Astrocyte (in vitro differentiated cells and primary cell): ENCODE measurements at places on chromosomes 4 and X. TPM values are rescaled to one million over a fixed set of nuclear protein-coding genes. Genes with fewer than 3 reads are reported as not detected.

DNA sequence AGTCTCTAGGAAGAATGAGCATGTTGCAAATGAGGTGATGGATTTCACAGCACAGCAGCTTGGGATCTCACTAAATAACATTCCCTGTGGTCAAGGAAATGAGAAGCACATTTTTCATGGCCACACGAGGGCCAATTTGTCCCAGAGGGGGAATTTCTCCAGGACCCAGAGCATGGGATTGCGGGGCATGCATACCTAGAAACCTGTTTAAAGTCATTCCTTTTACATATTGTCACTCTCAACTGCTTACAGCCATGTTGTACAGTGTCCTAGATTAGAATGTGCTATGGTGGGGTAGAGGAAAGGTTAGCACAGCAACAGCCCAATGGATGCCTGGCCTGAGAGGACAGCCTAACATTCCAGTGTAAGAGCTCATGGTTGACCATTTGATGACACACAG, 37.4 kb upstream of the NLGN4X start:
- DNase-seq, result no peak

- DNase-seq, result peak; percentile 46
These were observed 1.0 kb downstream of the SCD5 start for GRCh38 chr4:82797405-82798111.

MAP9 gene
- total RNA-seq, result 21.0 and 22.9 TPM in 2 replicates

DNA sequence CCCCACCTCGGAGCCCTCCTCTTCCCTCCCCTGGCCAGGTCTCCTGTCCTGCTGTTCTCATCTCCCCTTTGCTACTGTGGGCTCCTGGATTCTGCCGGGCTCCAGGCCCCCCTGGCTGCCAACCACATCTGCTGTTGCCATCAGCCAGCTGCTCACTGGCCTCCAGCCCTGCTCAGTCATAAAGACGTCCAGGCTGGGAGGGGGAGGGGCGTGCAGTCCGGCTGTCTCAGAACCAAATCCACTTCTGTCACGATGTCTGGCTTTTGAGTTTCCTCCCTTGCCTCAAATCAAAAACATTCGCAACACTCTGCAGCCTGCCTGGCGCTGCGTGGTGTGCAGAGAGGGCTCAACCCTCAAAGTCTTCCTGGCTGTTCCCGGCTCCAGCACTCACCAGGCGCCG, 7.1 kb downstream of the RASL11B start:
- DNase-seq, result no peak

- no peak for DNase-seq
These were observed 55.9 kb upstream of the RASSF6 start for GRCh38 chr4:73676136-73676535.

PUDP gene
- 18.4 and 21.8 TPM in 2 replicates for total RNA-seq

DNA sequence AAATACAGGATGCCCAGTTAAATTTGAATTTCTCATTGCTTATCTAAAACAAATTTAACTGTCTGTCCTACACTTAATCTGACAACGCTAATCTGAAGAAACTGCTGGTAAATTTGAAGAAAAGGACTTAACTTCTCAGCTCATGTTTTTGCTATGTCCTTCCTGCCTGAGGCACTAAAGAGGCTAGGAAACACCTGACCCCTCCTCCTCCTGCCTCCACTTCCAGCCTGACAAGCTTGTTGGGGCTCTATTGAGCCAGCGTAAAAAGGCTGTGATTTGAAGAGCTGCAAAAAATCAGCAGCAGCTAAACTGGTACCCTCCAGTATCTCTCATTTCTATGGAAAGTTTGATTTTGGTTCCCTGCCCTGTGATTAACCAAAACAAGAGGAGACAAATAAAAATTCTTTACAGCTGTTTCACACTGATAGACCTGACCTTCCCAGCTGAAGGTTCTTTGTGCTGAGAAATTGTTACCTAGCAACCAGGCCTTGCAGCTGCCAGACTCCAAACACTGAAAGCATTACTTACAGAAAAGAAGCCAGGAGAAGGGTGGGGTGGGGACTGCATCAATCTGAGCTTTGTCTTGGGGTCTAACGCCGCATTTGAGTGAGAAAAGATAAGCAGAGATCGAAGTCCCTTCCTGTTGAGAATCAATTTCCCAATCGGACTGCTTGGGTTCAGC, 35.0 kb downstream of the DCX start:
- no peak for DNase-seq

- no peak for DNase-seq
These were observed 10.5 kb downstream of the SLC16A2 start for GRCh38 chrX:74431797-74432196.

DRP2 gene
- total RNA-seq, result 4.2 and 5.4 TPM in 2 replicates

GUCY1A1 gene
- total RNA-seq, result 0.48 and 1.0 TPM in 2 replicates

- peak; percentile 12 for DNase-seq
These were observed 9.4 kb downstream of the SCD5 start for GRCh38 chr4:82789025-82789776.

GRCh38 chr4:109051054-109051453, 251.4 kb downstream of the COL25A1 start:
- DNase-seq, result no peak

- DNase-seq, result no peak
These were observed 2.5 kb upstream of the PLP1 start for GRCh38 chrX:103774070-103774642.

ZRSR2 gene
- 7.3 and 9.3 TPM in 2 replicates for total RNA-seq

DNA sequence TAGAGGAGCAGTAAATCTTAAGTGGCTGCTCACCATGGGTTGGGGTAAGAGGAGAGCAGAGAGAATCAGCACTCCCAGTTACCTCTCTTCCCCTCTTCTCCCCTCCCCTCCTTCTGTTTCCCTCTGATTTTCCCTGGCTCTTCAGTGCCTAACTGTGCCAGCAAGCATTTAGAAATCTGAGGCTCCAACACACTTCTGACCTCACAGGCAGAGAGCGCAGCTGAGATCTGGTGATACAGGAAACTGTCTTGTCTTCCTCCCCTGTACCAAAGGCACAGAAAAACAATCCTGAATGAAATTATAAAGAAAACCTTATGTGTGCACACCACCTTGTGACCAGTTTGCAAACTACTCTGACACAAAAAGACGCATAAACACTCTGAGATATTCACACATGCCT, 82.4 kb upstream of the SMIM10 start:
- DNase-seq, result no peak

DNA sequence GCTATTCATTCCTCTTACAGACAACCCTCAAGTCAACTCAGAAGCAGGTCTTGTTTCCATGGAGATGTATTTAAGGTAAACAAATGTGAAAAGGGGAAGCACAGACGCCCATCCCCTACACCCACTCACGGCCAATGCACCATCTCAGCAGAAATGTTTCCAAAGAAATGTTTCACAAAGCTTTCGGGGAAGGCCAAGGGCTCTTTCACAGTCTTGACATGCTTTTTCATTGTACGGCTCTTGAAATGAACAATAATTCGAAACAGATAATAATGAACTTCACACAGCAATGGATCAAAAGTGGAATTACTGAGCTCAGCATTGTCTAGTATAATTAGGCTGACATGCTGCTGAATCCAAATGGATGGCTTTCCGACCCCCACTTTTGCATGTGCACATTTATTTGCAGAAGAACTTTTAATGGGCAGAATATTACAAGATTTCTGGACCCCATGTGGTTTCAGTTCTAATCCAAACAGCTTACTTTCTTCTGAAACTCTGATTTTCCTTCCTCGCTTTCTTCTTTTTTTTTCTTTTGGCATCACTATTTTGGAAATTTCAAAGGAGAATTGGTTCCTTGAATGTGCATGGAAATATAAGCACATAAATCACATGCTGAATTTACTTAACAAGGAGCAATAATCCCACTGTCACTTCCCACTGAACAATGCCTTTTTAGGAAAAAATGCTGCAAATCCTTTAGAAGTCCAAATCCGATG, 160.9 kb downstream of the SMIM20 start:
- DNase-seq, result no peak

GRCh38 chr4:14218641-14219040, 591.1 kb upstream of the BOD1L1 start:
- no peak for DNase-seq

DNA sequence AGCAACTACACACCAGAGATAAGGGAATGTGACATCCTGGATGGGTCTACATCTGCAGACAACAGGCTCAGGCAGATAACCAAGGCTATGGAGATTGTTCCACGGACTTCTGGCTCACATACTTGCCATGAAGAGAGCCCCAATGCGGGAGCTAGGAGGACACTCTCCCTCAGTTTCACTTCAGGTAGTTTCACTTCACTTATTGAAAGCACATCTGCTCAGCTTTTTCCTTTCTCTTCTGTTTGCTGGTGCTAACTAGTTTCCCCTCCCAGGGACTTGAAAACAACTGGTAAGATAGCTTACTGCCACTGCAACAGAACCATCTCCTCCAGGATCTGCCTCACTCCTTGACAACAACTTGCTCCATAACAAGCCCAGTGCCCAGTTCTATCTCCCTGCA, 1.4 kb upstream of the CT47C1 start:
- DNase-seq, result no peak

DNA sequence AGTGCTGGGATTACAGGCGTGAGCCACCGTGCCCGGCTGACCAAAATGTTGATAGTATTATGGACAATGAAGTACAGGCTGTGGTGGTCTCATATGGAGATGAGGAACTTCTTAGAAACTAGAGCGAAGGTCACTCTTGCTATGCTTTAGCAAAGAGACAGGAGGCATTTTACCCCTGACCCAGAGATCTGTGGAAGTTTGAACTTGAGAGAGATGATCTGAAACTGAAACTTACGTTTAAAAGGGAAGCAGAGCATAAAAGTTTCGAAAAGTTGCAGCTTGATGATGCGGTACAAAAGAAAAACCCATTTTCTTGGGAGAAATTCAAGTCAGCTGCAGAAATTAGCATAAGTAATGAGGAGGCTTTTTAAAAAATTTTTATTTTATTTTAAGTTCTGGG, 8.5 kb upstream of the CTAG2 start:
- no peak for DNase-seq
